ENCODE measurements at places on chromosomes 3 and 15. TPM values are rescaled to one million over a fixed set of nuclear protein-coding genes. Genes with fewer than 3 reads are reported as not detected.

- no peak for DNase-seq
These were observed 215.7 kb downstream of the POLQ start for GRCh38 chr3:121330118-121330517.

DNA sequence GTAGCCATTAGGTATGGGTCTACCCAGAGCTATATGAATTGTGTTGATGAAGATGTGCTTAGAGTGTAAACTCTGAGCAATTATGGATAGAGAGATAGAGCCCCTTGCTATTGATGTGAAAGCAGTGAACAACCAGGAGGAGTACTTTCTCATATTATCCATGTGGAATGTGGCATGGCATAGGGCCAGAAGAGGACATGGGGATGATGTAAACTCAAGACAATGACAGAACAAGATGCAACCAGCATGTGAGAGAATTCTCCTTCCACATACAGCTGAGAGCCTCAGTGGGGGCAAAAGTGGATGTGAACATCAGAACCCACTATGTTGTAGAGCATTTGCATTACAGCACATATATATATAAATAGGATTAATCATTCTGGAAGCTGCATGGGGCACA, 36.4 kb upstream of the BNC1 start:
- no peak for DNase-seq

Gene GOLGA6L10
- total RNA-seq, result 0.14 TPM

Gene CYP11A1
- total RNA-seq, result 0.24 TPM

DNA sequence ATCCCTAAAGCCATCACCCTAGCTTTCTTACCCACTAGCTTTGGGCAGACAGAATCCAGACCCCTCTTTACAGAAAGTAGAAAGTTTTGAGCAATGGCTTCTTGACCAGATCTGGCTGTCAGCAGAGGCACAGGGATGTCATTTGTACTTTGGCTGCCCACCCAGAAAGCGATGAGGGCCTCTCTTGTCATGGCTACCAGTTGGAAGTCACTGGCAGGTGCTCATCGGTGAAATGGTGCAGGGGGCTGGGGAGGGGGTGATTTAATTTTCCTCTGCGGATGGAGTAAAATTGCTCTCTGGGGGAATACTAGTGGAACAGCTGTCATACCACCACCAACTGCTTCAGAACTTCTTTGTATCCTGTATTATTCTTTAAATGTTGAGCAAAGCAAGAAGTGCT, 393.7 kb downstream of the LSAMP start:
- no peak for DNase-seq

- DNase-seq, result no peak
These were observed 245.3 kb upstream of the RARB start for GRCh38 chr3:25182794-25183193.

All from Right ventricle myocardium inferior (tissue), 1 donor.